ENCODE measurements at places on chromosomes 7 and 10.
A peak's percentile ranks its signal among the peaks of the same experiment; 100 is the strongest.

DNA sequence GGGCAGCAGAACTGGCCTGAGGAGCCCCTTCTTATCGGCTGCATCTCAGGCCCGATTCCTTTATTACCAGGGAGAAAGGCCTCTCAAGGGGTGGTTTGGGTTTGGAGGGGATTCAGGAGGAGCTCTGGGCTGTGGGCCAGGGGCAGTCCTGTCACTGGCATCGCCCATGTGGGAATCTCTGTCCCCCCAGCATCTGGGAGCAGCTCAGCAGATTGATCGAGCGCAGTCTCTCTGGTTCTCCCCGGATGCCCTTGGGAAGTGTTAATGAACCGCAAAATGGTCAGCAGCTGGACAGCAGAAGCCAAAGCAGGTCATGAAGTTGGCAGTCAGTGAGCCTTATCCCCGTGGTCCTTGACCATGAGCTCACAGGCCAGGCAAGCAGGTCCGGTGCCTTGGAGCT is 104.4 kb upstream of the ANLN start:
- DNase-seq: no peak

GRCh38 chr7:137685433-137686164 is 161.2 kb downstream of the DGKI start:
- no peak for DNase-seq

- DNase-seq: peak; percentile 13
Measured at GRCh38 chr10:93680412-93681047, 21.9 kb downstream of the FRA10AC1 start.

GRCh38 chr10:131750171-131750895 is 150.5 kb upstream of the PPP2R2D start:
- DNase-seq: no peak

DNA sequence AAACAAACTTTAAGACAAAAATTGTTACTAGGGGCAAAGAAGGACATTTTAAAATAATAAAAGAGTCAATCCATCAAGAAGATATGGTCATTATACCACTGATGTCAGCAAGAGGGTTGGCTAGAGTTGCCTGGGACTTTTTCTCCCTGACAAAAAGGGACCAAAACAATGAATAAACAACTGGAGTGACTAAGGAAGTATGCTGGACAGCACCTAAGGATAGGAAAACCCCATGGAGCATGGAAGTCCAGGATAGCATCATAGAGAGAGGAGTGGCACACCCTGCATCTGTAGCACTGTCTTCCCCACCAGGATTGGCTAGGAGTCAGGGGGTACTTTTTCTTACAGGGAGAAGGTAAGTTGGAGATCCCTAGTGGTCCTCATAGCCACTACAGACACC is 73.5 kb upstream of the MACROH2A2 start:
- no peak for DNase-seq

- peak; percentile 6 for DNase-seq
Measured at GRCh38 chr10:35300063-35300699, 36.1 kb upstream of the CCNY start.

GRCh38 chr10:3527869-3528268 is 257.1 kb downstream of the KLF6 start:
- peak; percentile 11 for DNase-seq

DNA sequence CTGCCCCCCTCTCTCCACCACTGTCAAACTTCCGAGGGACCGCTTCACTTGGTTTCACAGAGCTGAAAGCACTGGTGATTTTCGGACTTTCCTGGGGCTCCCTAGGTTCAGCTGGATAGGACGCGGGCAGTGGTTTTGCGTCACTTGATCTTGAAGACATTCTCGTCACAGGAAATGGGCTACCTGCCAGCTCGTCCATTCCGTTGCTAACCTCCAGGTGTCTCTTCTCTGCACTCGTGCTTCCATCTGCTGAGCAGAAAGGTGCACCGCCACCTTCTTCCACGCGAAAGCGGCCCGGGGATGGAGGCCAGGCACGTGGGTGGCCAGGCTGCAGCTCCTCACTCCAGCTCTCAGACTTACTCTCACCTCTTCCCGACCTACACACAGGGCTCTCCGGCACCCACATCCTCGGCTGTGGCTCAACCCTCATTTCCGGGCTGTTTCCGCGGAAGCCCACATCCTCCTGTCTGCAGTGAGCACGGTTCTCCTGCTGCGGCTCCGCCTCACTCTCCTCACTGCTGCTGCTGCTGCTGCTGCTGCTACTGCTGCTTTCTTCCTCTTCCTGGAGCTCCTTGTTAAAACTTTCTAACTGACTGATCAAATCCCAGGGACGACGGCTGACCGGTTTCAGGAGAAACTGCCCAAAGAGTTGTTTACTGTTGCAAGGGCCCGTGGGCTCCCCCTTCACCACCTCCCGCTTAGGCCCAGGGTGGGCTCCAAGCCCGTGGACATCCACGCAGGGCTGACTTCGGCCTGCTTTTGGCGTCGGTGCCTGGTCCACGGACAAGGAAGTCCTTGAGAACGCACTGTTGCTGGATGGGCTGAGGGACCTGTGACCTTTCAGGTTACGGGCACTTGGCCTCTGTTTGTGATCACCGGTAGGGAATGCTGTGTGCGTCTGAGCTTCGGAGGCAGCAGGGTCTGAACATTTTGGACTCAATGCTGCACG is 32.1 kb downstream of the JCAD start:
- no peak for DNase-seq

GRCh38 chr7:136023134-136023869 is 46.1 kb upstream of the MTPN start:
- DNase-seq: no peak

GRCh38 chr7:155348806-155349205 is 51.1 kb downstream of the INSIG1 start:
- no peak for DNase-seq

DNA sequence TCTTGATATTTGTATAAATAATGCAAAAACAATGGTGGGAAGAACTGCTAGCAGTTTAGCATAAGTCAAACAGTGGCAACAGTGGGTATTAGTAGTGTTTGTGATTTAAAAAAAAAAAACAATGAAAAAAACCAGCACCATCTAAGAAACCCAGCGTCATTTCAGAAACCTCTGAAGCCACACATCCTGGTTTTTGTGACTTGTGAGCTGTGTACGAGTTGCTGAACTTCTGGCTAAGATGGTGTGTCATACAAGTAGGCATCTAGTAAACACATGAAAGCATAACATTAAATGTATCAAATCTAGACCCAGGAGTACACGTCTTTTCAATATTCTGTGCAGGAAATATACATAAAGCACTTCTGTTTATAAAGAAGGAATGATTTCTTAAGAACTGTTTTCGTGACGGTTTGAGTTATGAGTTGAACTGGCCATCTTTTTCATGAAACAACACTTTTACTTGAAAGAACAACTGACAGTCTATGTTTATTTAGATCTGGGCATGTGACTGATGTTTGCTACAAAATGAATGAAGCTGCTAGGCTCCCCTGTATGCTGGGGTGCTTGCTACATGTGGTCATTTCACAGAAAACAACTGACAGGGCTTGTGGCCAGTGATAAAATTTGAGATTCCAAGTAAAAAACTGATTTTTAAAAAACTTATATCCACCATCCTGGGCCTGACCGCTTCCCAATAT is 143.5 kb downstream of the PIP4K2A start:
- no peak for DNase-seq

DNA sequence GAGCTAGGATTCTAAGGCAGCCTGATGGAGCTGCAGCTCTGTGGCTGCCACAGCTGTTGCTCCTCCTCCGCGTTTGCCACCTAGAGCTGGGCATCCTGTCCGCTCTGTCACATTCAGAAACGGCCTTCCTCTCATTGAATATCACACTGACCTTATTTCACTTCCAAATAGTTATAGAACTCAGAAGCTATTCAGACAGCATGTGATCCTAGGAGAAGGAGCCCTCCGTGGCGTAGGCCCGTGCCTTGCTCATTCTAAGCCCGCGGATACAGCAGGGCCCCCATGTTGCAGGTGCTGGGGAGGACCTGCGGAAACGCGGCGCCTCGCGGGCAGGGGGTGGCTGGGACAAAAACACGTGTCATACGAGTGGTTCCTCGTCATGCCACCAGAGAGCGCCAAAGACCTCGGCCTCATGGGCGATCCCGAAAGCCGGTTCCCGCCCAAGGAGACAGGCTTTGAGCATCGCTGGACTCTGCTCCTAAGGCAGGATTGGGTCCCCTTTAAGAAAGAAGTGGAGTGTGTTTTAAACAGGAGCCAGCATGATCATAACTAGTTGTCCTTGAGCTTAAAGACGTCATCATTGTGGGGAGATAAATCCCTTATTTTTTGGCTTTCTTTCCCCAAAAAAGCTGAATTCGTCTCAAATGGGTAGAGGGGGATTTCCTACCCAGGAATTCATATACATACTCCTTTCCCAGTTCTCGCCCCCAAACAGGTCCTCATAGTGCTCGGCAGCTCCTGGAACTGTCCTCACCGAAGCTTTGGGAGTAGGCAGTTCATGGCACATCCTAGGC is 17.9 kb upstream of the FIGNL1 start:
- DNase-seq: peak; percentile 46
